Effector memory CD4-positive, alpha-beta T cell (primary cell): ENCODE measurements at places on chromosomes 1 and 21.

DNA sequence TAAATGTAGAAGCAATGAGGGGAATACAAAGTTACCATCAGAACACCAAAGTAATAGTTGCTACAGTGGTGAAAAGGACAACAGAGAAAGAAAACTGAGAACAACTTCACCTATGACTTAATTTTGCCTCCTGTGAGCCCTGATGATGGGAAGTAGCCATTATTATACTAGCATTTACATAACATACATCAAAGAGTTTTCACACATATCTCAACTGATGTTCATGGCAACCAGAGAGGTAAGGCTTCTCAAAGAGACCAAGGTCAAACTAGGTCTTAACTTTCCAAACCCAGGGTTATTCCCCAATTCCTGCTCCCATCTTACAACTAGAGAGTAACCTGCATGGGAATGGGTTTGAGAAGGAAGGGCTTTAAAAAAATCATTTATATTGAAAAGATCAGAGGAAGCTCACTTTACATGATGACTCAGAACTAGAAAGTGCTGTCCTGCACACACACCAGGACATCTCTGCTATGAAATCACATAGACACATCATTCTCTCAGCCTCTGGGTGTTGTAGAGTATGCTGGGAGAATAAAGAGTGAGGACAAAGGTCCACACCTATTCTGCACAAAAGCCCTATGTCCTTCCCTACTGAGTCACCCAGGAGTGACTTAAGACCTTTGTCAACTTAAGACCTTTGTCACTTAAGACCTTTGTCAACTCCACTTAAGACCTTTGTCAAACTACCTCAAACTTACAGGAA is 179.7 kb downstream of the TNFSF18 start:
- no peak for DNase-seq

DNA sequence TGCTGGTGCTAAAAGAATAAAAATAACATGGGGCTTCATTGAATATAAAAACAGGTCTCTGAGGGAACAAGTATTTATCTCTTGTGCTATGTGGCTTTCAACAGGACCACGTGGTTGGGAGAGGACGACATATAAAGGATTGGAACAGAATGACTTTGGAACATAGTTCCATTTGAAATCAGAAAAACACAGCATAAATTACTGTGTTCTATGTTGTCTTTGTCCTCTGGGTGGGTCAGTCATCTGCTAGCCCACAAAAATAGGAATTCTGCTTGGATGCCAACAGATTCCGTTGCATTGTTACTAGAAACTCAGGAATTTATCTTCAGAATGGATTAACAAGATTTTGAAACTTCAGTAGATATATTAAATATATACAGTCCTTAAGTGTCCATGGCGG is 5.9 kb downstream of the CEP85 start:
- no peak for DNase-seq

GRCh38 chr21:46351476-46352163 is 27.7 kb downstream of the PCNT start:
- no peak for DNase-seq

GRCh38 chr1:143720087-143721023 is 251.4 kb downstream of the FAM72C start:
- DNase-seq: no peak

- DNase-seq: no peak
Measured at GRCh38 chr1:19646377-19647319, 2.5 kb downstream of the NBL1 start.

DNA sequence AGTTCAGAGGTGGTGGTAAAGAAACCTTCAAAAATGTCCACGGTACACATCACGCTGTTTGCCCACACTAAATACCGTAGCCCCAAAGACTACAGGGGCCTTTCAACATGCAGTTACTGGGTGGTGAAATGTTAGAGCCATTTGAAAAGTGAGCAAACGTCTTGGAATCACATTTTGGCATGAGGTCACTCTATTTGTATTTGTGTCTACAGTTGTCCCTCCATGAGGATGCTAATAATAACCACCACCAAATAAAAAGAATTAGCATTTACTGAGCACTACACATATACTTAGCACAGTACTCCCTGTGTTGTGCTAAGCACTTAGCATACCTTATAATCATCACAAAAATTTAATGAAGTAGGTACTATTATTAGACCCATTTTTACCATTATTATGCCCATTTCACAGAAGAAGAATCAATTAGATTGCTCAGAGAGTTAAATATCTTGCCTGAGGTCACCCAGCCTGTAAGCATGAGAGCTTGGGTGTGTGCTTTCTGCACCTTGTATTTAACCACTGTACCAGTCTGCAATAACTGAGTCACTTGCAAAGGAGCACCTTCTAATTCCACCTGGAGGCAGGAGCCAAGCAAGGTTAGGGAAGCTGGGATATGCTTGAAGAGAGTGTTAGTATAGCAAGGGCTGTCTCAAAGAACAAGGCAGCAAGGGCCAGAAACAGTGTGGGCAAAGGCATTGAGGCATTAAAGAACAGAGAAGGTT is 57.4 kb downstream of the DNTTIP2 start:
- DNase-seq: no peak

- DNase-seq: no peak
Measured at GRCh38 chr1:41860214-41860613, 58.5 kb downstream of the HIVEP3 start.

DNA sequence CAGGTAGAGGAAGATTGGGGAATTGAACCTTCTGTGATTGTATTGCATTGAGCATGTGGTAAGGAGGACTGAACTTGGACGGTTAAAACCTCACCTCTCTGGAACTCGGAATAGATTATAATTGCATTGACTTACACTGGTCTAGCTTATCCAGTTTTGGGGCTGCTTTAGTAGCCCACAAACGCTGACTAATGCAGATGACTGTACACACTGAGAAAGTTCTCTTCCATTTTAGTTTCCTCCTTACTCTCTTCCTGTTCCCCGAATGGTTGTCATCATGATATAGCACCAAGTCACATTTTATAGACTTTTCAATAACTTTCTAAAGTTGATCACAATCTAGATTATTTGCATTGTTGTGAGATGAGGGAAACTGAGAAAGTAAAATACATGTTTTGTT is 78.2 kb downstream of the NFIA start:
- DNase-seq: no peak

DNA sequence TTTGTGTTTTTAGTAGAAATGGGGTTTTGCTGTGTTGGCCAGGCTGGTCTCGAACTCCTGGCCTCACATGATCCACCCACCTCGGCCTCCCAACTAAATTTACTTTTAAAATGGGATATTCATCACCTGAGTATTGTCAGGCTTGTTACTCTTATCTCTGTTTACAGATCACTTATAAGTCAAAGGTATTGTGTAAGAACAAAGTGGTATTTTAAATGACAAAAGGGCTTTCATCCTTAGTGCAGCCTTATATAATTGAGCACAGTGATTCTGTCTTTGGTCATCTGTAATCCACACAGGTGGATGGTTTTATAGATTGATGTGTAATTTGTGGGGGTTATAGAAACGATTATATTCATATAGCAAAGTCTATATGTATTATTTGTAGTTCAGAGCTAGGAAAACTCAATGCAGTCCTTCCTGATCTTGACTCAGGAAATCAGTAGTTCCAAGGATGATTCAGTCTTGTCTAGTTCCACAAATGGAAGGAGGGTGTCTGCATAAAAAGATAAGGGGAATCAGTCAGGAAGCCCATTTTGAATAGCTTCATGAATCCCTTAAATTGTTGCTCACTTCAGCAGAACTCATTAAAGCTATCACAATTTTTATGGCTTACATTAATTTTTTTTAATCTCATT is 34.6 kb downstream of the STXBP3 start:
- DNase-seq: no peak

GRCh38 chr1:119323216-119323982 is 45.2 kb upstream of the HAO2 start:
- DNase-seq: no peak

- DNase-seq: no peak
Measured at GRCh38 chr1:202553560-202554038, 156.7 kb downstream of the SYT2 start.

- no peak for DNase-seq
Measured at GRCh38 chr1:157437296-157437695, 115.0 kb downstream of the FCRL5 start.

GRCh38 chr1:247119600-247120407 is 15.6 kb upstream of the ZNF669 start:
- no peak for DNase-seq

DNA sequence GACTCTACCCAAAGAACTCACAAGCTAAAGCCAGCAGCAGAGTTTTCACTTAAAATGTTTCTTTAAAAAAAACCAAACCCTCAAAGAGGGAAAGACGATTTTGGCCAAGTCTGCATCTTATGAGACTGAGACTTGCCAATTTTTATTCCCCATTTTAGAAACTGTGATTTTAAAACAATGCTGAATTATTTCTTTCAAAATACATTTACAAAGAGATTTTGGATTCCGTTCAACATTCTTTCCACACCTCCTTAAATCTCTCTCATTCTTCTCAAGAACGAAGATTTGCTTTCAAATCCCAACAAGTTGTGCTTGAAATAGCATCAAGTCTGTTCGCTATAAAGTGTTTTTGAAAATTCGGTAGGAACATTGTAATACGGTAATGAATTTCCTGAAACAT is 133.9 kb upstream of the VANGL1 start:
- no peak for DNase-seq

DNA sequence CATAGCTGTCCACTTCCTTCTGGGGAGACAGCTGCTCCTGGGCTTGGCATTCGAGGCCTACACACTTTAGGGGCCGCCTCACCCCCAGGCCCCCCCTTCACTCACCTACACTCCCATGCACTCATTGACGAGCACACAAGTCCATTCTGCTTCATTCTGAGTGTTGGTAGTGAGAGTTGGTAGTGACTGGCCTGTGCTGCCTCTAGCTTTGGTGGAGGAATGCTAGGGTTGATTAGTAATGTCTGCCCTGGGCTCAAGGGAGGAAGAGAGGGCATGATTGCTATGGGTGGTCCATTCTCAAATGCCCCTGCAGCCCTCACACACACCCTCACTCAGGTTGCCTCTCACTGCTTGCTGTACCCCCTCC is 30.4 kb downstream of the TRIM11 start:
- DNase-seq: no peak
